ENCODE measurements at places on chromosomes 16 and 17. TPM values are rescaled to one million over a fixed set of nuclear protein-coding genes. Genes with fewer than 3 reads are reported as not detected.

CDRT4 gene
- total RNA-seq = 6.7 TPM

GAN gene
- 4.3 TPM for total RNA-seq

SULT1A2 gene
- 0.17 TPM for total RNA-seq

TMEM220 gene
- 1.9 TPM for total RNA-seq

CPD gene
- total RNA-seq = 49.7 TPM

KCNG4 gene
- not detected for total RNA-seq

WNT9B gene
- not detected for total RNA-seq

SPECC1 gene
- 39.3 TPM for total RNA-seq

CSH2 gene
- total RNA-seq = not detected

CACNA1G gene
- total RNA-seq = not detected

PER1 gene
- total RNA-seq = 17.1 TPM

DNA sequence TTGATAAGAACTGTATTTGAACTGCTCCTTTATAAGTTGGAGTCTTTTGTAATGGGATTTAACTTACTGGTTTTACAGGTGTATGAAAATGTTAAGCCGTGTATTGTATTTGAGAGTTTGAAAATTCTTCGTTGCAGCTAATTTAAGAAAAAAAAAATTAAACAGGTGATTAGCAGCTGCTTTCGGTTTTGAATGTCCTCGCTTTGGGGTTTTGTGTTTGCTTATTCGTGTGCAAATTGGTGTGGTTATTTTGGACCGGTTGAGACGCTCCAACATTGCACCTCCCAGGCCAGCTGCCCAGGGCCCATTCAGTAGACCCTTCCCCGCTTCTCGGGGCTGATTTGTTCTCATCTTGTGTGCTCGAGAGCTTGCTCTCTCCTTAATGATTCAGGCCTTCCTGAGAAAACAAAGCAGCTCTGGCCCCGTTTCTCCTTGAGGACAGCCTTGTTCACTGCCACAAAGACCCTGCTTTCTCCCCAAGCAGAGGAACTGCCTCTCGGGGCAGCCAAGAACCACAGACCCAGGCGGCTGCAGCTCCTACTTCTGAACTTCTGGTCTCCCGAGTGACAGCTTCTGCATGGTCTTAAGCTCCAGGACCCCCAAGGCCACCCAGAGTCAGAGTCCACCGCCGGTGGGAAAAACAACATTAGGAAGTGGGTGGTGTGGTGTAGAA, 100.5 kb downstream of the MSI2 start:
- no peak for DNase-seq

GRCh38 chr16:2820836-2821486, 3.9 kb downstream of the PRSS21 start:
- no peak for DNase-seq

- DNase-seq = no peak
These were observed 60.0 kb upstream of the CDC42EP4 start for GRCh38 chr17:73371836-73372235.

DNA sequence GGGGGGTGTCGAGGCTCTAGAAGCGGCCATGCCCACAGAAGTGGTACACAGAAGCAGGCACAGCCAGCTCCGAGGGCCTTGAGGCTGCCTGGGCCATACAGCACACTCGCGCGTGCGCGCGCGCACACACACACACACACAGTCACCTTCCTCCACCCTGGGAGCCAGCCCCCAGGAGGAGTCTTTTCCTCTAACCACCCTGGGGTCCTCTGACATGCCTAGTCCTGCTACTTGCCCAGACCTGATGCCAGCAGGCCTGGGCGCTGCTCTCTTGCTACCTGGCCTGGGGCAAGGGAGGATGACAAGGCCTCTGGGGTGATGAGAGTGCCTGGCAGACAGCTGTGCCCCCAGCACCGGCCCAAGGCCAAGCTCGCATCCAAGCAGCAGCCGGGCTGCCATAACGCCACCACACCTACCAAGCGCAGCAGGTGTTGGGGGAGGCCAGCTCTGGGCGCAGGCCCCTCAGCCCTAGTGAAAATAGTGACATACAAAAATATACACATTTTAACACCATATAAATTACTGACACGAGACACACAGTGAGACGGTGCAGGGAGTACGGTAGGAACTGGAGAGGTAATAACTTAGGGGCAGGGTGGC, 41.1 kb downstream of the TSC2 start:
- no peak for DNase-seq

GRCh38 chr17:79570653-79571052, 40.2 kb downstream of the RBFOX3 start:
- DNase-seq = no peak

DNA sequence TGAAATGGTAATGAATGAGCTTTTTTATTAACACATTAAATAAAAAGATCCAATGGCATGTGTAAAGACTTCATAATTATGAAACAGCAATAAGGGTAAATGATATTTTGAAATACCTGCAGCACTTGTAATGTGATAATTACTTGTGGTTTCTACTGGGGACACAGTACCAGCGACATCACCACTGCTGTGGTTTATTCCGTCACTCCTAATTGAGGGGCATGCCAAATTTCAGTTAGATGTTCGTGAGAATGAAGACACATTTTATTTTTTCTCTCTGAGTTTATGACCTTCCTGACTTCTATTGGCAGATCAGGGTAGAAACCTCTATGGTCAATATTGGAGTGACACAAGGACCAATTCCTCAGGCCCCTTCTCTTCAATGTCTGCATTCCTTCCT, 131.9 kb upstream of the XYLT1 start:
- DNase-seq = no peak

- DNase-seq = no peak
These were observed at the start of gene UBTF for GRCh38 chr17:44219616-44220212. TSS of gene UBTF (minus strand) at chr17:44219675. CDS start at chr17:44218229, 1,446 bp downstream.

- no peak for DNase-seq
These were observed 3.7 kb upstream of the DNASE1 start for GRCh38 chr16:3650631-3651265.

DNA sequence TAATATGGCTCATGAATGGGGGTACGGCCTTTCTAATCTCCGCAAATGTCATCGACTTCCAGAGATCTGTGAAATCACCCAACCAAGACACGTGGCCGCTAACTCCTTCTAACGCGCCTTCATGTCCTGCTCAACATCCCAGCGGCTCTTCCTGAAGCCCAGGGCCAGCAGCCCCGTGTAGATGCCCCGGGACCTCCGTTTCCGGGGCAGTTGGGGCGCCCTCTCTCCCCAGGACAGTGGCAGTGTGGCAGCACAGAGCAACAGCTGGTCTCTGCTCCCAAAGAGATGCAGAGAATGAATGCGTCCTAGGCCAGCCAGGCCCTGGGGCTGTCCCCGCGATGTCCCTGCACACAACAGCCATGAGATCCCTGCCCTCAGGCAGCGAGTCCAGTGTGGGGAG, 153.5 kb downstream of the RBFOX3 start:
- no peak for DNase-seq

- no peak for DNase-seq
These were observed 21.0 kb upstream of the CIITA start for GRCh38 chr16:10856042-10856441.

DNA sequence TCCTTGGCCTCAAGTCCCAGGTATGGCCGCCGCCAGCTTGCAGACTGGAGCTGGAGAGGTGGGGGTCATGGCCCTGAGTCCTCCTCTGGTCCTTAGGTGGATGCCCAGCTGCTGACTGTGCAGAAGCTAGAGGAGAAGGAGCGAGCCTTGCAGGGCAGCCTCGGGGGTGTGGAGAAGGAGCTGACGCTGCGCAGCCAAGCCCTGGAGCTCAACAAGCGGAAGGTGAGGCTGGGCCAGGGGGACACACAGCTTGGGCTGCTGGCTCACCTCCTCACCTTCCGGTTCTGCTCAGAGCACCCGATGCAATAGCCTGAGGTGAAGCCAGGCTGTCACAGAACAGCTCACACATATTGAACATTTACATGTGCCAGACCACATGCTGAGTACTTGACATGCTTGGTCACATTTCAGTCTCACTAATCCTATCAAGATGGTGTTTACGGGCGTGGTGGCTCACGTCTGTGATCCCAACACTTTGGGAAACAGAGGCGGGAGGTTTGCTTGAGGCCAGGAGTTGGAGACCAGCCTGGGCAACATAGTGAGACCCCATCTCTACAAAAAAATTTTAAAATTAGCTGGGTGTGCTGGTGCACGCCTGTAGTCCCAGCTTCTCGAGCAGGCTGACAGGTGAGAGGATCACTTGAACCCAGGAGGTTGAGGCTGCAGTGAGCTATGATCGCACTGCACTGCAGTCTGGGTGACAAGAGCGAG, 7.4 kb downstream of the RNF40 start:
- DNase-seq = no peak

- no peak for DNase-seq
These were observed 262.3 kb upstream of the AXIN2 start for GRCh38 chr17:65823713-65824112.

DNA sequence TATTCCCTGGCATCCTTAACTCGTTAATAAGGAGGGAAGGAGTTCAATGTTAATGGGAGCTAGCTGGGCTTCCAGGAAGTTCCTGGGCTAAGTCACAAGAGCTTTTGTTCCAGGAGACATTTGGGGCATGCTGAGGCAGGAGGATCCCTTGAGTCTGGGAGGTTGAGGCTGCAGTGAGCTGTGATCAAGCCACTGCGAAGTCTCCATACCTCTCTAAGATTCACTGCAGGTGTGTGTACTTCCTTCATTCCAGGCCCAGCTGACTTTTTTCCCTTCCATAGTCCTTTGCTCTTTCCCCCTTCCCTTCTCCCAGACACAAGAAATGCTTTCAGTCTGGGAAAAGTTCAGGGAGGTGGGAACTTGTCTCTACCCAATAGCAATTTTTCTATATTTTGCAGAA, 489.8 kb downstream of the NPIPA7 start:
- no peak for DNase-seq

- DNase-seq = no peak
These were observed 118.0 kb upstream of the RPL38 start for GRCh38 chr17:74085434-74085833.

GRCh38 chr16:77784441-77785372, 3.7 kb upstream of the VAT1L start:
- DNase-seq = no peak

- DNase-seq = no peak
These were observed 419.4 kb downstream of the PMP22 start for GRCh38 chr17:14845591-14846281.

DNA sequence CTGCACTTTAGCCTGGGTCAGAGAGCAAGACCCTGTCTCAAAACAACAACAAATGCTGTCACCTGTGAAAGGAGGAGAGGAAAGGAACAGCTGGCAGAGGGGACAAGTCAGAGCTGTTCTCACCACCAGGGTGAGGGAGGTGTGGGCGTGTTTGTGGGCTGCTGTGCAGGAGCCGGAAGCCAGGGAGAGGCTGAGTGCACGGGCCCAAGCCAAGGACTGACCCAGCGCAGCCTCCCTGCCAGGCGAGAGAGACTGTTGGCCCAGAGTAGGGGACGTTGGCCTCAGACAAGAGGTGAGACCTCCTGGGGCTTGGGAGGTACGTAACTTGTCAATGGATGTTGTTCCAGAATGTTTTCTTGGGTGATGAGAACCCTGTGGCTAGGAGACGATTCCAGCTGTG, 10.7 kb downstream of the SPNS2 start:
- no peak for DNase-seq

- DNase-seq = no peak
These were observed 5.3 kb upstream of the FOXN1 start for GRCh38 chr17:28500712-28501379.

DNA sequence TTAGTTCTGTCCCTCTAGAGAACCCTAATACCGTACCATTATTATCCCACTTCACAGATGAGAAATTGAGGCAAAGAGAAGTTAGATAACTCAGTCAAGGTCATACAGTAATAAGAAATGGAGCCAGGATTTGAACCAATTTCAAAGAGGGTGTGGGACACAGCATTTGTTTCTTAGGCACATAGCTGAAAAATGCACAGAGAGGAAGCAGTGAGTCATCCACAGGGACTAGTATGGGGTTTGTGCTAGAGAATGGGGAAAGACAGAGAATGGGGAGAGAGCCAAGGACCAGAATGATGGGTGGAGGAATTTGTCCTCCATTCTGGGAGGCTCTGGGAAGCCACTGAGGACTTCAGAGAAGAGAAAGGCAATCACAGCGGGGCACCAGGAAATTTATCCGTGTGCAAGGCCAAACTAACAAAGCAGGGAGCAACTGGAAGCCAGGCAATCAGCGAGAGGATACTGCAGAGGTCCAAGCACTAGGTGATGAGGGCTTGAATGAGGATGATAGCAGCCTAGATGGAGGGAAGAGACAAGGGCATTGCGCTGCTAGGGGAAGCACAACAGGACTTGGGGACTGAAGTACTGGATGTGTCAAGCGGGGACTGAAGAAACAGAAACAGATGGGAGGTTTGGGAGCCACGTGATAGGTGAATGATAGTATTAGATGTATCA, 78.1 kb upstream of the ZFHX3 start:
- no peak for DNase-seq

DNA sequence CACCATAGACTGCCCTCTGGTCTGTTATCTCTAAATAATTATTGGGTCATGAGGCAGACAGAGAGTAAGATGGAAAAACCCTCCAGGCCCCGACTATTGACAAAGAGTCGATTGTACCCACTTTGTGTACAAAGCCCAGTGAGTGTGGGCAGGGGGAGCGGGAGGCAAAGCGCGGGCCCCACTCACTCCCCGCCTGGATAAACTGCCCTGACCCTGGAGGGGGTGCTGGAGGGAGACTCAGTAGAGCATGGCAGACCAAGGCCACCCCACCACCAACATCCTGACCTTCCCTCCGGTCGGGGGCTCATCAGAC, 11.2 kb upstream of the CPSF4L start:
- DNase-seq = no peak

DNA sequence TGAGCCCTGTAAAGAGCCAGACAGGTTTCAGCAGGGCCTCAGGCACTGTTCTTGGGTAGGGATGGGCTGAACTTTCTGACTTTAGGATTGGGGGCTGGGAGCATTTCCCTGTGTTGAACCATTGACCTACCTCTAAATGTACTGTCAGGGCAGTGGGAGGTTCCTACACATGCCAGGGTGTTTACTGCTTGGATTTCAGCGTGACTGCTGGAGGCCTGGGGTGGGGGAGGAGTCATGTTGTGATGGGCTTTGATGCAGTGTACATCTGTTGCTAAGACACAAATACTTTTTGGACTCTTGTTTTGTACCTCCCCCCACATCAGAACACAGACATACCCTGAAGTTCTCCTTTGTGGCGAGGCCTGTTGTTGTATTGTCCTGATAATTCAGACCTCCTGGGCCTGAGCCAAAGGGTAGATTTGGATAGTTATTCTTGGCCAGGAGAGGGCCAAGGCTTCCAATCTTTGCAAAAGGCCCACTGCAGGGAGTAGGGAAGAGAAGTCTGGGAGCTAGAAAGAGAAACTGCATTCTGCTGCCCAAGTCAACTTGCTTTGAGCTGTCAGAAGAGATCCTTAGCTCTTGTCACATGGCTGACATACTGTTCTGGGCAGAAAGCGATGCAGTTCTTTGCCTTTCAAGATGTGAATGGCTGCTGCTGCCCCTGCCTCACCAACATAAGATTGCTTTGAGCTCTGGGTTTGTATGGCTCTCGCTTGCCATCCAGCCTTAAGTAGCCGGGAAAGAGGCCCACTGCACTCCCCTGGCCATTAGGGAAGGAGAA, 3.7 kb downstream of the NFE2L1 start:
- no peak for DNase-seq

Data from epithelial cell of proximal tubule (primary cell).